ENCODE measurements at places on chromosomes 11 and 22. TPM values are rescaled to one million over a fixed set of nuclear protein-coding genes. Genes with fewer than 3 reads are reported as not detected.

Gene GRM5
- total RNA-seq: 1.4 TPM

Gene SLC22A9
- not detected for total RNA-seq

GRCh38 chr22:37820350-37820749, 2.8 kb upstream of the GALR3 start:
- no peak overlapping the region for H3K27ac ChIP-seq
- H3K4me3 ChIP-seq: no peak overlapping the region
- peaks cover 24% of the 10 kb centered on the region for H3K4me1 ChIP-seq
- H3K36me3 ChIP-seq: no peaks in the 10 kb centered on the region
- no peak for DNase-seq

- peaks cover 17% of the 10 kb centered on the region for H3K4me1 ChIP-seq
- H3K27me3 ChIP-seq: no peaks in the 10 kb centered on the region
- DNase-seq: no peak
- peak overlapping the region; percentile 72 for H3K4me3 ChIP-seq
- no peak overlapping the region for H3K27ac ChIP-seq
These were observed 547 bp downstream of the TUBA8 start for GRCh38 chr22:18110954-18111758.

DNA sequence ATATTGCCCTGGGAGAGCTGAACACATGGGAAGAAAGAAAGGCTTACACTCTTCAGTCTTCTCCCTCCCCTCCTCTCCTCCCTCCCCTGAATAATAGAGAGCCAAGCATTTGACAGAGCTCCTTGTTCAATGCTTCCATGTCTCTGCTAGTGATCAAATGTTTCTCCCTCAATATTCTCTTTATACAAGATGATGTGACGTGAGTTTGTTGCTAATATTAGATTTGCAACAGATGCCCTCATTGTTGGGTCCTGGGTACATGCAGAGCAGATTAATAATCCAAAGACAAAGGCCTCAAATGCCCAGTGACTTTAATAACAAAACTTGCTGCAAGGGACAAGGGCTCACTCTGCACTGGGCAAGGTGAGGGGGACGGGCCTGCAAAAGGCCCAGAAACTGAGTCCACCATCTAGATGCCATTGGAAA, 7.1 kb upstream of the ENDOD1 start:
- H3K27ac ChIP-seq: peak overlapping the region; percentile 75
- no peak overlapping the region for H3K4me3 ChIP-seq
- no peaks in the 10 kb centered on the region for H3K27me3 ChIP-seq
- DNase-seq: no peak
- H3K36me3 ChIP-seq: no peaks in the 10 kb centered on the region

DNA sequence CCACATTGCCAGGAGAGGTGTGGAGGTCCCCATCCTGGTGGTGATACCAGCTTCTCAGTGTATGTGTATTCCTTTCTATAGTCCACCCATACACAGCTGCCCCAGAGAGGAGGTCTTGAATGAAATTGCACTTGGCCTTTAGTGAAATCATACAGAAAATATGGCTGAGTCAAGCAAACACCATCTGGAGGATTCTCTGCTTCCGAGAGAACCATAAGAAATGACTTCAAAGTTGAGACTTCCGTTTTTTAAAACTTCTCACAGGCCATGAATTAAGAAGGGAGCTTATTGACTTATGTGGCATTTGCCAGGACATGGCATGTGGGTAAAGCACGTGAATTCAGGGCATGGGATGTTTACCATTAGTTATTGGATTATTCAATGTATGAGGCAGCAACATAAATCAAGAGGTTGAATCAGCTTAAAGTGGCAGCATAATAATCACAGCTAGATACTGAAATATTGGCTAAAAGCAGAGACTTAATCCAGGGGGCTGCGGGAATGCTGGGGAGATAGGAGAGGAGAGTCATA, 119.1 kb upstream of the MTNR1B start:
- no peaks in the 10 kb centered on the region for H3K36me3 ChIP-seq
- no peak for DNase-seq
- no peaks in the 10 kb centered on the region for H3K27me3 ChIP-seq
- H3K4me3 ChIP-seq: no peak overlapping the region
- peaks cover 10% of the 10 kb centered on the region for H3K4me1 ChIP-seq

Data from thoracic aorta (tissue), 2 donors.